Central memory CD8-positive, alpha-beta T cell (primary cell): ENCODE measurements at places on chromosomes 4 and X.

DNA sequence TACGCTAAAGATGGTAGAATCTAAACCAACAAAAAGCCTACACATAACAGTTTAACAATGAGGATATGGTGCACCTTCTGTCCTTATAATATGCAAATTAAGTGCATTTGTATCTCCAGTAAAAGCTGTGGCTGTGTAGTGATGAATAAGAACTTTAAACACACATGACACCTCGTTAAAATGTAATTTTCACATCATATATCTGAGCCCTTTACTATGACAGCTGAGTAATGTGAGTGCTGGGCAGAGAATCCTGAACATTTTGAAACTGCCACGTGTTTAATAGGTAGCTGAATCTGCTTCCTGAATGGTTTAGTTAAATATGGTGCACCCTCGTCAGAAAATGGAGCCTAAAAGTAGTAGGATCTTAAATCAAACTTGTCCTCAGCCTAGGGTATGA is 540.8 kb downstream of the ADGRL3 start:
- DNase-seq, result no peak

DNA sequence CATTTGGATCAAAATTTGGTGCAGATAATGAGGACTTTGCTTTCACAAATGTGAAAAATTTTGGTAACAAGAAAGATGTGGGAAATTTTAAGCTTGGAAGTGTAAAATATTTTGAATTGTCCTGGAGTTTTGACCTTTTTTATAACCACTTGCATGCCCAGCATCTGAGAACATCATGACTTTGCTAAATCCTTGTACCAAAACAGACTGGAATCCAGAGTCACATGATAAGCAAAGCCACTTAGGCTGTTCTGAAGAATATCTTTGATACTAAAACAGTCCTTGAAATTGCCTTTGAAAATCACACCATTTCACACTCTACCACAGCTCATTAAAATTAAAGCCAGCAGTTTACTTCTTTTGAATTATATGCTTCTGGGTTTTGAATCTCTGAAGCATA is 2.5 kb upstream of the PPM1K start:
- DNase-seq, result no peak

DNA sequence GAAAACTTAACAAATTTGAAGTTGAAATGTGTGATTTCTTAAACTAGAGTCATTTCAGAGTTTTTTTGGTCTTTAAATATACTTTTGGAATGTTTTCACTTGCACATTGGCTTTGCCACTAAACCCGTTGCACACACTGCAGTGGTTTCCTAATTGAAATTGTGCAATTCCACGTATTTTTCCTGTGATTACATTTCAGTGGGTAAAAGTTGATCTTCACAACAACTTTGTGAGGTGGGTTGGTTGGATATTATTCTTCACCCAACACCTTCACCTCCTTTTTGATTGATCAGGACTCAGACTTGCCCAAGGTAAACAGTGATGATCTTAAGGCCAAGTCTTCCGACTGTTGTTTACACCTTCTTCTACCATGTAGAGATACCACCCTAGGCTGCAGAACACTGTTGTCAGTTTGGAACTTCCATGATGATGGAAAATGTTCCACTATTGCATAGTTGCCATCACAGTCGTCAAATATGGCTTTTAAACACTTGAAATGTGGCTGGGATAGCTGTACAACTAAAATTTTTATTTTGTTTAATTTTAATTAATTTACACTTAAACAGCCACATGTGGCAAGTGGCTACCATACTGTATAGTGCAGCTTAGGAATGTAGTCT is 13.7 kb downstream of the SEPTIN11 start:
- no peak for DNase-seq

GRCh38 chr4:20423420-20423819 is 171.7 kb downstream of the SLIT2 start:
- DNase-seq, result no peak

DNA sequence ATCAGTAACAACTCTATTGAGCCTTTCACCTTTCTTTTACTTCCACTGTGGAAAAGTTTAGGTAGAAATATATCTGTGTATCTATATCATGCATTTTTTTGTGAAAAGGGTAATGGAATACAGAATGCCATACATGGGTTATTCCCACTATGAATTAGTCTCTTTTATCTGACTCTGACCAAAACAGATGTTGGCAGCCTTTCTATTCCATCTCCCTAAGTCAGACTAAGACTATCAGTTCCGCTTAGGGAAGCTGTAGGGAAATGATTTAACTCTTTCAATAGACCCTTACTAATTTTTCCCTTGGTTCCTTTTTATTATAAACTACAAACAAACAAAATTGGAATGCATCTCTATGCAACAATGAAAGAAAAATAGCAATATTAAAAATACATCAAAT is 92.3 kb upstream of the LEF1 start:
- no peak for DNase-seq

- DNase-seq, result no peak
These were observed 3.6 kb downstream of the CASP6 start for GRCh38 chr4:109699553-109700225.

DNA sequence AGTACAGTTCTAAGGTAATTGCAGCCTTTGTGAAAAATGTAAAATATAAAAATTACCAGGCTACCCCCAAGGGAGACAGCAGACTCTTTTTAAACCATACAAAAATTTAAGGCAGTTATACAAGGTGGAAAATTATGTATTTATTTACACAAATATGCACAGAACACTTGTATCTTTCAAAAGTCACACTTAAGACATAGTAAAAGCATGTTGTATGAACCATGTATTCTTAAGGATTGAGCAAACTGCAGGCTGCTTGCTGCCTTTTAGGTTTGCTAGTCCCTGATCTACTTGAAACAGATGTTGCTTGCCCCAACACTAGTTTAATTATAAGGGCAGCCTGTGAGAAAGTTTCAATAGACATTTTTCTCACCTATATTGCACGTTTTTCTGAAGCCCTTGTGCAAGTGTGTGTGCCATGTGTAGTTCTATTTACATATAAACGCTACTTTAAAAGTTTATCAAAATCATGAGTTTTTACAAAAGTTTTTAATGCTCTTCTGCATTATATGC is 72.8 kb downstream of the PRSS12 start:
- DNase-seq, result no peak

GRCh38 chr4:172055046-172055445 is 241.8 kb downstream of the GALNTL6 start:
- no peak for DNase-seq

DNA sequence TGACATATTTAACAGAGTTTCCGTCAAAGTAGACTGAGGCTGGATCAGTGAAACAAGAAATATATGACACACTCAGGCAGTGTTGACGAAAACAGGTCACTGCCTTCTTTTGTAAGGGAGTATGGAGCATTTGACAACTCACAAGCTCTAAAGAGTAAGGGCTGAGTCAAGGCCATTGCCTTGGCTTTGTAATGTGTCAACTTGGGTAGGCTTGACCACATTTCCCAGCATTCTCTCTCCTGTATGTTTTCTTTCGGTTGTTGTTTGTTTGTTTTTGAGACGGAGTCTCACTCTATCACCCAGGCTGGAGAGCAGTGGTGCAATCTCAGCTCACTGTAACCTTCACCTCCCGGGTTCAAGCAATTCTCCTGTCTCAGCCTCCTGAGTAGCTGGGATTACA is 125.0 kb upstream of the MBNL3 start:
- no peak for DNase-seq

DNA sequence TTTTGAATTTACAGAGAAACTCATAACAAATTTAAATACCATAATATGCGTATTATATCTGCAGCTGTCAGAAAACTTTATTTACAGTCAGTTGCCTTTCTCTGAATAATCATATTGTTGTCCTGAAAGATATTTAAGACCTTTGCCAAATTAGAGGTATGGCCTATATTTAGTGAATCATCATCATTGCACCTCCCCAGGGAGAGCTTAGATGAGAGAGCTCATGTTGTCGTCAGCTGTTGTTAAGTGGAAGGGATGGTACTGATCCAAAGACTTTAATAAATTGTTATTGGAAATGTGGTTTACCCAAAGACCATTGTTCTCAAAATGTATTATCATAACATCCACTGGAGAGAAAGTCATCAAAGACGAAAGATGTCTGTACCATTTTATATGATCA is 128.6 kb downstream of the HTR2C start:
- DNase-seq, result no peak

DNA sequence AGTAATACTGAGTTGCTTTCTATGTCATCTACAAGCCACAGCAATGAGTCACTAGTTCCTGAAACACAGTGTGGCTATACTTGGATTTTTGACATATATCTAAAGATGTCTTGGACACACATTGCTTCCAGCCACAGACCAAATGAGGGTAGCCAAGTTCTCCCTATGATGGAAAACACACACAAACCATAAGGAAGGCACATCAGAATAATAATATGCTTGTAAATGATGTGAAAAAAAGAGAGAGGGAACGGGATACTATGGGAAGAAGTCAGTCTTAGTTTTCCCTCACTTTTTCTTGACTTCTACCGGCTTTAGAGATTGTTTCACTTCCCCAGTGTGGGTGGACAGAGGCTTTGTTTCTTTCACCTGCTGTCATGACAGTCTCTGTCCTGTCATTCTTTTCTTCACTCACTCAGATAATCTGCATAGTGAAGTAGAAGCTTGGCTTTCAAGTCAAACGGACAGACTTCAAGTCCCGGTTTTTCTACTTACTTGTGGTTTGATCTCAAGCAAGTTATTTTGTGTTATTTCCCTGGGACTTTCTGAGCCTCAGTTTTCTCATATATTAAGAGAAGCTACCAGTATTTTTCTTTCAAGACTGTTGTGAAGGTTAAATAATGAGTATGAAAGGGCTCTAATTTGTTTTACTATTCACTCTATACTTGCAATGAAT is 34.7 kb downstream of the P2RY10 start:
- DNase-seq, result no peak

- DNase-seq, result no peak
These were observed 226.2 kb upstream of the TENM3 start for GRCh38 chr4:182017038-182017437.

DNA sequence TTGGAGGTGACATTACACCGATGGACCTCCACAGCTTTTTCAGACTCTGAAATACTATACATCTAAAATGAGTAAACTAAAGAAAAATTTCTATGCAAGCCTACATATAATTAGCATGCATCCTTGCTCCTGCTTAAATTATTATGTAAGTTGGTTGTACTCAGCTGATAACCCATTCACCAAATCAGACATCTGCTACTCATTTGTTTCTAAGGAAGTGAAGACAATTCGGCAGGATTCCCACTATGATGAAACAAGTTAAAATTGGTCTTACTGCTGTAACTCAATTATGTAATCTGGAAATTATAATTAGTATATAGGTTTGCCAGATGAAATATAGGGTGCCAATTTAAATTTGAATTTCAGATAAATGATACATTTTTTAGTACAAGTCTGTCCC is 59.5 kb upstream of the FGF13 start:
- no peak for DNase-seq

DNA sequence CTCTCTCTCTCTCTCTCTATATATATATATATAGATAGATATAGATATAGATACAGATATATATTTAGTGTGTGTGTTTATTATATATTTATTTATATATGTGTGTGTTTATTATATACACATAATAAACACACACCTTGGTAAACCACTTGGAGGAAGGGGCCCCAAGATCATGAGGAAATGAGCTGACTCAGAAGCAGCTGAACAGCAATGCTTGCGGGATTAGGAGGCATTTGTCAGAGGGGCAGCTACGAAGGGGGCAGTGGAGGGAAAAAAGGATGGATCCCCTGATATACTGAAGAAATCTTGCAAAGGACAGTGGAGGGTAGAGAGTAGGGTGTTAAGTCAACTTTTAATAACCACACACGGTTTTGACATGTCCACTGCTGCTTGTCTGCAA is 120.0 kb upstream of the SORBS2 start:
- no peak for DNase-seq

- peak; percentile 9 for DNase-seq
These were observed 42.9 kb upstream of the INTS6L start for GRCh38 chrX:135477576-135477975.

GRCh38 chr4:147492761-147493160 is 11.9 kb downstream of the EDNRA start:
- DNase-seq, result no peak

GRCh38 chrX:138925330-138925729 is 213.8 kb upstream of the FGF13 start:
- no peak for DNase-seq

GRCh38 chrX:69285401-69285877 is 120.2 kb upstream of the PJA1 start:
- DNase-seq, result no peak

- DNase-seq, result no peak
These were observed 38.3 kb downstream of the RAP2C start for GRCh38 chrX:132180929-132181328.

GRCh38 chrX:123975180-123975579 is 13.7 kb downstream of the STAG2 start:
- DNase-seq, result no peak

DNA sequence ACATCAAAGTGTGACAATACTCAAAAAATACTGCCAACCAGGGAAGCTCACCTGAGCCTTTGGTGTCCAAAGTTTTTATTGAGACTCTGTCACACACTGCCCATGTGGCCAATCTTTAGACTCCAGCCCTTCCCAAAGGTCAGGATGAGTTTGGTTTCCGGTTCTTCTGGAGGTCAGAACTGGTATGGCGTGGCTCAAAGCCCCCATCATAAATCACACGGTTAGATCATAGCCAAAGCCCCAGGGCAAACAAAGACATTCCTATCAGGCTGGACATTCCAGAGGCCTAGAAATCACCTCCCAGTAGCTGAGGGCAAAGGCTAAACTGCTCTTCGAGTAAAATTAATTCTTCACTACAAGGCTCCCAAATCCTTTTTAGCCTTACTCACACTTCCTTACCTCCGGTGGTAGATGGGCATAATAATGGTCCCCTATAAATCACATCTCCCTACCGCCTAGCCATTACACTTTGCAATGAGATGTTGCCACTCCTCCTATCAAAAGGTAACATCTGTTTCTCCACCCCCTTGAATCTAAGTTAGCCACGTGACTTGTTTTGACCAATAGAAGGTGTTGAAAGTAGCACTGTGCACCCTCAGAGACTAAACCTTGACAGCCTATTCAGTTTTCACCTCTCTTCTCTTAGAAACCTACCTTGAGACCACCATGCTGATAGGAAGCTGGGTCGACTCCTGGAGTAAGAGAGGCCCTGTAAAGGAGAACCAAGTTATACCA is 137.8 kb upstream of the DUSP21 start:
- no peak for DNase-seq

GRCh38 chr4:87196927-87197326 is 23.5 kb downstream of the KLHL8 start:
- DNase-seq, result no peak

DNA sequence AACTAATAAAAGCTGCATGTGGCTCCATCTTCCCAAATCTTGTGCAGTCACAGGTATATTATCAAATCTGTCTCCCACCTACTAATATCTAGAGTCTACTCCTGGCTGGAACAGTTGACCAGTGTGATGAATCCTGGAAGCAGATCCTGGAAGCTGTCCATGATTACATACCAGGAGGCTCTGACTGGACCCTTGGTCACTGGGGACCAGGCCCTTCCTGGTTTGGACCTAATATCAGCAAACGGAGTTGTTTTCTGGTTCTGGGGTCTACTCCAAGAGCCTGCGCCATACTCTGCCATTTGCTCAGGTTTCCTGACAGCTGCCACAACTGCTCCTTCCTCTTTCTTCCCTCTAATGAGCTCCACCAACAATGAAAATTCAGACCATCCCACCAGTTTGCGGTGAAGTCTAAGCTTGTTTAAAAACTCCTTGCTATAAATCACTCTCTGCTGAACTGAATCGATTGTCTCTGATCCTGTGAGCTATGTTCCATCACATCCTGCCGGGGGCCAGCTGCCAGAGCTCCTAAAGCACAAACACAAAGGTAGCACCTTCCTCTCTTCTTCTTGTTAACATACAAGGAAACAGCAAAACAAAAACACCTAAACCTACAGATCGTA is 114.2 kb downstream of the PALLD start:
- DNase-seq, result no peak

- DNase-seq, result no peak
These were observed 509 bp downstream of the CXXC4 start for GRCh38 chr4:104494185-104494584.
